ENCODE measurements at places on chromosomes 6 and 20.
A peak's percentile ranks its signal among the peaks of the same experiment; 100 is the strongest.

DNA sequence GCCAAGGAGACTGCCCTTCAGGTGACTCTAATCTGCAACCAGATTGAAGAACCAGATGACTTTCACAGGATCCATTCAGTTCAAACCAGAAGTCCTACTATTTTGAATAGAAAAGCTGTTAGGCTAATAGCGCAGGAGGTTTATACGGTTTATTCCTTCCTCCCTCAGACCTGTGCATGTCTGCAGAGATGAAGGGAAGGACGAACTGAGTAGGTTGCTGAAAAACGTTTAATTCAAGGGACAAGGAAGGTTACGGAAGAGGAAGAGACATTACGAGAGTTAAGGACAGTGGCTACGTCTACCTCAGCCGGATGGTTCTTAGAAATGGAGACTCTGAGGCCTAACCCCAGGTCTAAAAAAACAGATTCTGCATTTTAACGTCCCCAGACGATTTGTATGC, 978 bp downstream of the AURKA start:
- no peak for DNase-seq

DNA sequence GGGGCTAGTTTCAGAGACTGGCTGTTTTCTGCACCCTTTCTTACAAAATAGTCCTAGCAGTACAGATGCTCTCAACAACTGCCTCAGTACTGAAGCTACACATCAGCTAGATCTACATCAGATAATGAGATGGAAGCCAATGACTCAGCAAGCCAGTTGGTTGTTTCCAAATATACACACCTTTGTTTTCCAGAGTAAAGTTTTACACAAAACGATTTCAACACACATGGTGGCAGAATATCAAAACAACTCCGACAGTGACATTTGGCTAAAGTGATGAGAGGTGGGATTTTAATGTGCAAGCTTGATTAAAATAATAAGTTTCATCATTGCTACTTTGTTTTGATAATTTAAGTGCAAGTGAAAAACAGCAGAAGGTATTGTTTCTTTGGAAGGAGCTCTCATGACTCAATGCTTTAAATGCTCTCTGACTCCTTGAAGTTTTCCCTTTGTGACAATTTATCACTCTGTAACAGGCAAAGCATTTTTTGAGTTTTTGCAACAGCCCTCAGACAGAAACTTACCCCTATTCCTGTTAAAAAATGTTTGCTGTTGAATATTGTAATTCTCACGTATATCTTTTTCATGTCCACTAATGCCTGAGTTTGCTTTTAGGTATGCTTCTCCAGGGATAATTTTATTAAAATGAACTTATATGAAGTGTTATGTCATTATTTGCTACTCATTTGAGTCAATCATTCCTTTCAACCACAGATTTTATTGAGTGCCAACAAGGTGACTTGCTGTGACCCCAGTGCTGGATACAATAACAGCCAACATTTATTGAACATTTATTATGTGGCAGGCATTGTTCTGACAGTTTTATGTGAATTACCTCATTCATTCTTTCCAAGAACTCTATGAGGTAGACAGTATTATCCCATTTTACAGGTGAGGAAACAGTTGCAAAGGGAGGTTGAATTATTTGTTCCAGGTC, 882.0 kb downstream of the TFAP2A start:
- DNase-seq = no peak

- no peak for DNase-seq
These were observed 35.6 kb downstream of the SUN5 start for GRCh38 chr20:32968478-32969241.

- DNase-seq = no peak
These were observed 40.3 kb downstream of the STK35 start for GRCh38 chr20:2141600-2142575.

DNA sequence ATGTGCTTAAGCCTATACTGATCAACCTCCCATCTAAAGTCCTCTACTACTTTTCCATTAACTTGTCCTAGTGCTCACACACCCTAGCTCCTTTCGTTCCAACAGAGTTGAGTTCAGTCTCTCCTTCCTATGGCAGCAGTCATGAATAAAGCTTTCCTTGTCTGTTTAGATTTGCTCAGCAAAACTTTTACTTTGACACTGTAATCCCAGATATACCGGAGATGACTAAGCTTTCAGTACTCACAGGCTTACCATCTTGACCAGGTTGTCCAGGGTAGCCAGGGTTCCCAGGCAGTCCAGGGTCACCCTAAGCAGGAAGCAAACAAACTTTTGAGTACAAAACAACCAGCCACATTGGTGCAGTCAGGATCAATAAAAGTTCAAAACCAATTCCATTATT, 90.7 kb downstream of the COL21A1 start:
- no peak for DNase-seq

- peak; percentile 67 for DNase-seq
These were observed 26.5 kb downstream of the MTHFD1L start for GRCh38 chr6:150891888-150892485.

GRCh38 chr6:70094156-70094555, 208.7 kb downstream of the COL9A1 start:
- no peak for DNase-seq

- no peak for DNase-seq
These were observed 190.6 kb downstream of the MANEA start for GRCh38 chr6:95767897-95768463.

GRCh38 chr6:101195588-101195987, 197.9 kb upstream of the GRIK2 start:
- DNase-seq = no peak

DNA sequence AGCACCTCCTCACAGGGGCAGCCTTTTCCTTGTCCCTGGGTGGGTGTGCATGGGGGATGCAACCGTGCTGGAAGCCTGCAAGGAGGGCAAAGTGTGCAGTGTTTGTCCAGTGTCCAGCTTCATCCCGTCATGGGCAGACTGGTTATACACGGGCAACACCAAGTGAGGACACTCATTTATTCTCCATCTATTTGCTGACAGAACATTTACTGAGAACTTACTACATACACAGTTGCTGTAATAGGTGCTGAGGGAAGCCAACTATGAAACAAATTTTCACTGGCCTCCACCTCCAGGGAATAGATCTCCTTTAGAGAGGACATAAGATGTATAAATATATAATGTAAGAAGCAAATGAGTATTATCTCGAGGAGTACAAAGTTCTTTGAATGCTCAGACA, 136.7 kb downstream of the LRFN2 start:
- DNase-seq = no peak

- DNase-seq = no peak
These were observed 211.2 kb downstream of the C6orf118 start for GRCh38 chr6:165098165-165098564.

- DNase-seq = no peak
These were observed 536.0 kb downstream of the RFPL4B start for GRCh38 chr6:112883095-112883494.

GRCh38 chr6:139159016-139159415, 24.1 kb downstream of the HECA start:
- DNase-seq = no peak

GRCh38 chr20:53622247-53623133, 28.9 kb upstream of the ZNF217 start:
- no peak for DNase-seq

DNA sequence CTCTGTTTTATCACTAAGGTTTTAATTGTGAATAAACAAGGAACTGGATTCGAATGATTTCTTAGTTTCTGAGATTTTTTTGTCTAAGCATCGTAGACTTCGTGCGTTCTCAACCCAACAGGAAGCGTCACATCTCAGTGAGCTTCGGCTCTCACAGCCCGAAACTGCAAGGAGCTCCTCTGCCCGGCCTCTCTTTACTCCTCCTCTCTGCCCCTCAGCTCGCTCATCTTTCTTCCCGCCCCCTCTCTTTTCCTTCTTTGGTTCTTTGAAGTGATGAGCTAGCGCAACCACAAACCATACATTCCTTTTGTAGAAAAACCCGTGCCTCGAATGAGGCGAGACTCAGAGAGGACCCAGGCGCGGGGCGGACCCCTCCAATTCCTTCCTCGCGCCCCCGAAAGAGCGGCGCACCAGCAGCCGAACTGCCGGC, 480 bp upstream of the NT5E start:
- DNase-seq = no peak

- no peak for DNase-seq
These were observed 260.0 kb downstream of the NRN1 start for GRCh38 chr6:5746759-5747130.

GRCh38 chr20:46507760-46508407, 5.5 kb downstream of the ZNF334 start:
- DNase-seq = no peak

DNA sequence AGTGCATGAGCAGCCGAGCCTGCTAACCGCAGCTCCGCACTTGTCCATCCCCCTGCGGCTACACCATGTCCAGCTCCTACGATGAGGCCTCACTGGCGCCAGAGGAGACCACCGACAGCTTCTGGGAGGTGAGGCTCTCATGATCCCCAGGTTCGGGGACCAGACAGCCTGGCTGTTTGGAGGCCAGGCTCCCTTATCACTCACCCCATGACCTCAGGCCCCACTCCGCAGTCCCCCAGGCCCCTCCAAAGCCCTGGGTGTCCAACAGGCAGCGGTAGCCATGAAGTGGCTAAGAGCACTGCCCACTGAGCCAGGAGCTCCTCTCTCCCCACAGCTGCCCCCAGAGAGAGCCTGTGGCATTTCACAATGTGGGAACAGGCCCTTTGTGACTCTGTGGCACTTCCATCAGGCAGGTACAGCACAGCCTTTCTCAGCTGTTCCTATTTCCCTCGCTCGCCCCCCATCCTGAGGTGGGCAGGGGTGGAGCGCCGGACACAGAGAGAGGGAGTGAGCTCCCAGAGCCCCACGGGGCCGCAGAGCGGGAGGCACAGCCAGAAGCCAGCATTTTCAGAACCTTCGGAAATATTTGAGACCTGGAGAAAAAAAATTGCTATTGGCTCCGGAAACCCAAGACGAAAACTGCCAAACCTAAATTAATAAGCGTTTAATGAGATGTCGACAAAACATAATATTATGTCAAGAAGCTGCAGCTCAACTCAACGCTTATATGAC, 29.7 kb downstream of the SPDEF start:
- DNase-seq = no peak

- DNase-seq = no peak
These were observed 553.0 kb upstream of the ADGRB3 start for GRCh38 chr6:68082086-68082485.

- DNase-seq = no peak
These were observed 1.5 kb downstream of the HNF4A start for GRCh38 chr20:44357020-44357419.

- DNase-seq = no peak
These were observed 78.4 kb downstream of the ERMARD start for GRCh38 chr6:169829786-169830185.

GRCh38 chr6:47169785-47170616, 127.9 kb upstream of the ADGRF1 start:
- DNase-seq = no peak

DNA sequence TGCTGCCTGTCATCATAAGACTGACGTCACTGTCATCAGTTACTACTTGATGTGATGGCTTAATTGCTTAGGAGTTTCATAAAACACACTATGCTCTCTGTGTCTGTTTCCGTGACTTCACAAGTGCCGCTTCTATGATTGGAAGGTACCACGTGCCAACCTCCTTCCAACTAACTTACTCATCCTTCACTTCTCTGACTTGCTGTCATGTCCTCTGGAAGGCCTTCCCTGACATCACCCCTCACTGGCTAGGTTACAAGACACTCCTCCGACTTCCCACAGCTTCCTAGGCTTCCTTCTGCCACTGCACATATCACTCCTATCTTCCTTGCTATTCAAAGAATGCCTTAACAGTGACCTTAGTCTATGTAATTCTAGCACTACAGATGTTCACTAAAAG, 20.4 kb downstream of the SERINC3 start:
- no peak for DNase-seq

DNA sequence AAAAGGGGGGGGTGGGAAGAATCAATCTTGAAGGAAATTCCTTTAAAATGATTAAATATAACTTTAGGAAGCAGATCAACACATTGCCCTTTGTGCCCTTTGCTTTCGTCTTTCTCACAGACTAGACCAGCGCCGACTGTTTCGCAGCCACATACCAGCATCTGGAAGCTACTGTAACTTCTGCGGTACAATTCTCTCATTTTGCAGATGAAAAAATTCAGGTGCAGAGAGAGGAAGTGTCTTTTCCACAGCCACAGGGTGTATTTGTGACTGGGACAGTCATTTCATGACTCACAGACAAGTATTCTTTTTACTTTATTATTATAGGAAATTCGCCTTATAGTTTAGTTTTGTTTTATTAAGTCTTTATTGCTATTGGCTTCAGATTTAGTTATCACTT, 84.2 kb downstream of the UST start:
- no peak for DNase-seq

GRCh38 chr6:109478222-109478805, 4.7 kb downstream of the ZBTB24 start:
- DNase-seq = no peak

DNA sequence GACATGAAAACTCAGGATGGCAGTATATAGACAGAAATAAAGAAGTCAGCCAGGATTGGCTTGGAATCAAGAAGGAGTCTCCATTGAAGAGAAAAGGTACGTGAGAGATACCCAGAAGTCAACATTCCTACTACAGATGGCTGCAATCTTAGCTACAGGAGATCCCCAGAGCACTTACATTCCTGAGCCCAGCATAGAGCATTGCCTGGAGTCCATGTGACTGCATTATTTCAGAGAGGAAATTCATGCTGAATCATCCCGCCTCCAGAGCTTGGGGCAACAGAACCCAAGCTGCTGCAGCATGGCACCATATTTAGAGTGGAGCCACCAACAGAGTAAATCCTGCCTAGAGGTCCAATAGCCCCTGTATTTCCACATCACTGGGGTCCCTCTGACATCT, 125.0 kb upstream of the GRIK2 start:
- no peak for DNase-seq

DNA sequence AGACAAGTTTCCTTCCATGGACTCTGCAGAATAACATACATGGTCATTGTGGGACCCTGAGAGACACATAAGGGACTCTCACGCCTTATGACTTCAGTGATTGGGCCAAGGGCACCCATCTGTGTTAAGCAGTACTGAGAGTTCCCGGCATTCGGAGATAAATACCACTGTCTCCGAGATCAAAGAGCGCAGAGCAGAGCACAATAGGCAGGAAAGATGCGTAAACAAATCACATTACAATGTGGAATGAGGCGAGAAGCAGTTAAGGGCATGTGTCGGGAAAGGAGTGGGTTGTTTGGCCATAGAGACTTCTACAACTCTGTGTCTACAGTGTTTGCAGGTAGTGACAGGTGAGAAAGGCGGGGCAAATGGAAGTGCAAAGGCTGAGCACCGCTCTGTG, 57.6 kb downstream of the NRSN1 start:
- DNase-seq = no peak

GRCh38 chr20:53157443-53158408, 185.6 kb downstream of the TSHZ2 start:
- DNase-seq = peak; percentile 46

DNA sequence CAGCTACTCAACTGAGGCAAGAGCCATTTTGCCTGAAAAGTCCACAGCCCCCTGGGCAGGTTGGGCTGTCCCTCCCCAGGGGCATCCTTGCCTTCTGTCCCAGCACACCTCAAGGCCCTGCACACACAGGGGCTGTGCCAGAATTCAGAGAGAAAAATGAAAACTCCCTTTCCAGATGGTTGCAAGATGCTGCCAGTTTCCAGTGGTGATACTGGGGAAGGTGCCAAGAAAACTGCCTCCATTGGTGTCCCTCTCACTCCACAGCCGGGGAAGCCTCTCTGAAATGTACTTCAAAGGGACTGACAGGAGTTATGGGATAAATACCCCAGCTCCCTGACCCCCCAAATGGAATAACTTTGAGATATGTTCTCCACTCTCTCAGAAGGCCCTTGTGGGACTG, 154.2 kb upstream of the MAFB start:
- DNase-seq = no peak

GRCh38 chr6:129893640-129894039, 32.5 kb upstream of the TMEM244 start:
- DNase-seq = no peak
